GM20000 (cell line): ENCODE measurements at places on chromosomes 2 and 18.

DNA sequence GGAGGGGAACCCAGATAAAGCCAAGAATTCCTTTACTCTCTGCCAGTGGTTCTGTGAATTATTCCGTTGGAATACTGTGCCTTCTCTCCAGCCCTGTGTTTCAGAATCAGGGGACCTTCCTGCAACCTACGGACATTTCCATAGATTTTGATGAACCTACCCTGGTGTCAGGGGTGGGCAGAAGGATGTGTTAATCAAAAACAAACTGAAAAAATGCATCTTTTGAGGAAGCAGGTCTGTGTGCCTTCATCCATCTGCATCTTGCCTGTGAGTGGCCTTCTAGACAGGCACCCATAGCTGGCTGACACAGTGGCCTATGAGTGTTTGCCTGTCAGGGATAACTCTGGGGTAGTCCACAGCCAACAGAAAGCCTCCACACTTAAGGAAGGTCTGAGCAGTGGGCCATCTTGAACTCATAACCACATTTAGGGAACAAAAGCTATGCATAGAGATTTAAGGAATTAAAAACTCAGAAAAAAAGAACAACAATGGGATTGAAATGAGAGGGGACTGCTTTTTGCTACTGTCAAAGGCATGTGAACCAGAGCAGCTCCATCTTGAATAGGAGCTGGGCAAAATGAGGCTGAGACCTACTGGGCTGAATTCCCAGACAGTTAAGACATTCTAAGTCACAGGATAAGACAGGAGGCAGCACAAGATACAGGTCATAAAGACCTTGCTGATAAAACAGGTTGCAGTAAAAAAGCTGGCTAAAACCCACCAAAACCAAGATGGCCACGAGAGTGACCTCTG lies 45.9 kb upstream of the ITGA6 start:
- DNase-seq = no peak

- no peak for DNase-seq
Measured at GRCh38 chr2:12051831-12052230, 305.4 kb downstream of the LPIN1 start.

- DNase-seq = no peak
Measured at GRCh38 chr2:9037166-9037565, 33.7 kb upstream of the MBOAT2 start.

GRCh38 chr2:157631861-157632260 lies 3.2 kb upstream of the ACVR1C start:
- no peak for DNase-seq

GRCh38 chr2:175807031-175807873 lies 194.8 kb downstream of the LNPK start:
- DNase-seq = no peak

DNA sequence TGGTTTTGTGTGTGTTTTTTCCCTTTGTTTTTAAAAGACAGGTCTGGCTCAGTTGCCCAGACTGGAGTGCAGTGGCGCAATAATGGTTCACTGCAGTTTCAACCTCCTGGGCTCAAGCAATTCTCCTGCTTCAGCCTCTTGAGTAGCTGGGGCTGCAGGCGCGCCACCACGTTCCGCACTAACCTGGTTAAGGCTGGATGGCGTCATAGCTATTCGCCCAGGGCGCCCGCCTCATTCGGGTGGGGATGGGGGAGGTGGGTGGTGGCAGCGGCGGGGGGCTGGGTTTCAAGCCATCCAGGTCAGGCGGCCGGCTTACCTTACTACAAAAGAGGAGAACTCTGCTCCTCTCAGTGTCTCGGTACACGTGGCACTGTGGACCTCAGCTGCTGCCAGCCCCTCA lies 42.8 kb downstream of the EEF1B2 start:
- DNase-seq = no peak
